ENCODE measurements at places on chromosomes 6 and 20.
A peak's percentile ranks its signal among the peaks of the same experiment; 100 is the strongest.

GRCh38 chr6:129621252-129621651, 88.7 kb downstream of the ARHGAP18 start:
- DNase-seq: no peak

DNA sequence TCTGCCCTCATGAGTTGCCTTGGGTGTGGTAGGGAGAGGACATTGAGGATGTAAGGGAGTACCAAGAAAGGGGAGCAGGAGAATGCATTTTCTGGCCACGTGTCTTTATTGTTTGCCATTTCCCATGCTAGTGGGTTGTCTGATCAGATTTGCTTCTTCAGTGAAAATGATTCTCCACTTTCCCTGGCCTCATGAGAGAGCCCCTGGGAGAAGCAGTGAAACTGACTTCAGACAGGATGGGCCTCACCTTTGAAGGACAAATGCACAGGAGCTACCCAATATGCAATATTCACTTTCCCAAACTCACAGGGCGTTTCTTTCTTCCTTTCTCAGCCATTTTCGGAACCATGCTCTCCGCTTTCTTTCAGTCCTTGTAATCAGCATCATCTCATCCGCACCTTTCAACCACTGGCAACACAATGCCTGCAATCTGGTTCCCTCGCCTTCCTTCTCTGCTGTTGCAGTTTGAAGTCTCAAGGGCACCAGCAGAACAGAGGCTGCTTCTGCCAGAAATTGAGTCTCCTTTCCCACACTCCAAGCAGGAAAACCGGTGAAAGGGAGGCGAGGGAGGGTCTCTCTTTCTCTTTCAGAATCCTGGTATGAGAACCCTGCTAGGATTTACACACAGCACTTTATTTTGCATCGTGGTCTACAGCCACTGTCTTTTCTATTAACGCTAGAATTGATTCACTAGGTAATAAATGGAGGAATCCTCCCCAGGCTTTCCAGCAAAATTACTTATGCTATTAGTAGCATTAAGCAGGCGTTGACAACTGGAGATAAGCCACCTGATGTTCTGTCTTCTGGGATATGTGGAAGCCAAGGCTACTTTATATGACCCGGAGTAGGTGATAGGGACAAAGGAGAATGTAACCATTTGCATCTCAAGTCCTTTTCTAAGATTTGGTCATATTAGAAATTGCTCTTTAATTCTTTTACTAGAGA, 62.0 kb upstream of the FAM184A start:
- DNase-seq: no peak

DNA sequence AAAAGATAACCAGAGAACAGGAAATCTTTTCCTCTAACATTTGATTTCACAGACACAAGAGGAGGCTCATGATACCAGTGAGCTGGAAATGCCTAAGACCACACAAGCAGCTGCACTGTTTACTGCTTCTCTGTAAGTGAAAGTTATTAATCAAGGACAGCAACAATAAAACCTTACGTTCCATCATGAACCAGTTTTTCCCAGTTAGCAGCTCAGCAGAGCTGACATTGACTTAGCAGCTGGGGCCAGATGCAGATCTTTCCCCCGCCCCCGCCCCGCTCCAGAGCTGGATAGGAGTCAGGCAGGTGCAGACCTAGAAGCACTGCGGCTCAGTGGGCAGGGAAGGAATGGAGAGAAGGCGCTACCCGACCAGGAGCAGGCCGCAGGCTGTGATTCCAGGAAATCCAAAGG, 275.2 kb downstream of the GMDS start:
- DNase-seq: no peak

GRCh38 chr20:59646487-59646886, 42.1 kb downstream of the PHACTR3 start:
- no peak for DNase-seq

DNA sequence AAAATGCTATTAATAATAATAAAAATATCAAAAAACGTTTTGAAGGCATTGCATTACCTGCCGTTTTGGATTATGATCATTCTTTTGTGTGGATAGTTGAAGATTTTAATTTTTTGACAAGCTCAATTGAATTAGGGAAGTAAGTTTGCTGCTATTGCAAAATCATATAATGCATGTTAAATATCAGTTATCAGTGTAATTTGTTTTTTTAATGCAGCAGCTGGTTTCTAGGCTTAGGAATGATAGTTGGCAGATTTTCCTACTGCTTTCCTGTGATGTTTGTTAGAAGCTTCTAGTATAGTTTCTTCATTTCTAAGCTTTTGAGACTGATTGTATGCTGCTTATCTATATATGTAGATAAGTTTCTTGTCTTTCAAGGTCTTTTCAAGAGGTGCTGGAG, 99.0 kb downstream of the JARID2 start:
- no peak for DNase-seq

DNA sequence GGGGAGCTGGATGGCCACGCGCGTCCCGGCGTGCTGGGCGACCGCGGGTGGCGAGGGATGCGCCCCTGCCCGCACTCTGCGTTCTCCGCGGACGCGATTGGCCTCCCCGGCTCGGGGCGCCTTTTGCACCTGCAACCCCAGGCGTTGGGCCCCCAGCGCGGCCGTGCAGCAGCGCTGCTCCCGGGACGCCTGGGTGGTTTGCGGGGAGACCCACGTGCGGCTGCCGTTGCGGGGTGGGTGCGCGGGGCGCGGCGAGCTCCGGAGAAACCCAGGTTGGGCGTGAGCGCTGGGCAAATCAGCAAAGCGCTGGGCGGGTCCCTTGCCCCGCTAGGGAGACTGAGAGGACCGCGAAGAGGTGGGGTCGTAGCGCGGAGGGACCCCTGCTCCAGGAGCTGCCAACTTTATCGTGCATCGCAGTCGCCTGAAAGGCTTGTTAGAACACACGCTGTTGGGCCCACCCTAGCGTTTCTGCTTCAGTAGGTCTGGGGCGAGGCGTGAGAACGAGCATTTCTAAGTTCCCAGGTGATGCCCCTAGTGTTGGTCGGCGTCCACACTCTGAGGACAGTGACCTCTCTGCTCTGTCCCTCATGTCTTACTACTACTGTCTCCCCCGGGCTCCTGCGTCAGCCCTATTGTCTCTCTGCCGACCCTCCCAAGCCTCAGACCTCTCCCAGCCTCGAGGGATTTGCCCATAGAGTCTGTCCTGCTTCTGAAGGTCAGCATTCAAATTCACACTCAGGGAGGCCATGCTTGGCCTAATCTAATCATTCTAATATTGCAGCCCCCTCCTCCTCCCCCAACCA, 538 bp upstream of the ZFP64 start:
- DNase-seq: peak; percentile 60

- DNase-seq: no peak
These were observed 3.1 kb downstream of the ZCCHC3 start for GRCh38 chr20:300345-300990.

- DNase-seq: no peak
These were observed 154.1 kb upstream of the RUNX2 start for GRCh38 chr6:45174045-45174444.

DNA sequence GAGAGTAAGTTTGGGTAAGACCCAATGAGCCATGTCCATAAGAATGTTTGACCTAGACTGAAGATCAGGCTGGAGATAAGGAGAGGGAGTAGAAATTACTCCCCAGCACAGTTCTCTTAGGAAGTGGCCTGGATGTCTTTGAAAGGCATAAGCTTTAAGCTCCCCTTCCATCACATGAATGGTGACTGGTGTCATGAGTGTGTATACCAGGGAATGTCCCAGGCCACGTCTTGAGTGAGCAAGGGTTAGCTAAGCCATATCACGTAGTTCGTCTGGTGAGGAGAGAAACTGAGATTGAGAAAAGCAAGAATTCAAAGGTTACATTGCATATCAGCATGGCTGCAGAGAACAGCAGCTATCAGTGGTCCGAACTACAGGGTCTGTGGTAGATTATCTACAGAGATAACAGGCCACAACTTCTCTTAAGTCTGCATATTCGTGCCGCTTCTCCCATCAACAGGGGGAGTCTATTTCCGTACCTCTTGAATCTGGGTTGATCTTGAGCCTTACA, 60.1 kb upstream of the BMP2 start:
- no peak for DNase-seq

- no peak for DNase-seq
These were observed 35.6 kb downstream of the RIOK1 start for GRCh38 chr6:7424967-7425807.

GRCh38 chr20:51732096-51732791, 35.9 kb downstream of the ATP9A start:
- no peak for DNase-seq

DNA sequence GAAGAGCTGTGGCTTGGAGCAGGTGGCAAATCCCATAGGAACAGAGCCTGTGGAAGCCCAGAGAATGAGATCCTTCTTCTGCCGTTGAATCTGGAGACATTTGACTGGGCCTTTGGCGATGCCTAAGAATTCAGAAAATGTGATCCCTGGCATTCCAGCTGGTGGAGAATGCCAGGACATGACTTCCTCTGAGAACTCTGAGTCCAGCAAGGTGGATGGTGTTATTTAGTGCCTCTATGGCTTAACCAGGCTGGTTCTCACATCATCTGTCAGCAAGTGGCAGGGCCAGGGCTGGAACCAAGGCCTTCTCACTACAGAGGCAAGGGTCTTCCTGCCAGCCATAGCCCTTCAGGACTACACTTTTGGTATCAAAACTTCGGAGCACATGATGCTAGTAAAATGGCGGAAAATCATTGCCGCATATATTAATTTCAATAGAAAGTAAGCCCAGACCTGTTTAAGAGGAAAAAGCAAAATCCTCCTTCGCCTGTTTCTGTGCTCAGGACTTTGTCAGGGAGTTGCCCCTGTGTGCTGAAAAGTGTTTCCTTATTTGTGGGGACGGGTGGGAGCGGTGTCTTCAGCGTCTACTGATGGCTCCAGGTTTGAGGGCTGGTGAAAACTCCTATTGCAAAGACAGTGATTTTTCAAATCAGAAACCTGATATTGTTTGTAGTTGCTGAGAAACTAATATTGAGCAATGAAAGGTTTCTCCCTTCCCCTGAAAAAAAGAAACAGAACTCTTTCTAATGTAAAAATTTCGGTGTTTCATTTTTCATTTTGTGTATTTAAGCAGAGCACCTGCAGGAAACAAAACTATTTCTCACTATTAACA, 23.9 kb downstream of the DUSP22 start:
- DNase-seq: no peak

DNA sequence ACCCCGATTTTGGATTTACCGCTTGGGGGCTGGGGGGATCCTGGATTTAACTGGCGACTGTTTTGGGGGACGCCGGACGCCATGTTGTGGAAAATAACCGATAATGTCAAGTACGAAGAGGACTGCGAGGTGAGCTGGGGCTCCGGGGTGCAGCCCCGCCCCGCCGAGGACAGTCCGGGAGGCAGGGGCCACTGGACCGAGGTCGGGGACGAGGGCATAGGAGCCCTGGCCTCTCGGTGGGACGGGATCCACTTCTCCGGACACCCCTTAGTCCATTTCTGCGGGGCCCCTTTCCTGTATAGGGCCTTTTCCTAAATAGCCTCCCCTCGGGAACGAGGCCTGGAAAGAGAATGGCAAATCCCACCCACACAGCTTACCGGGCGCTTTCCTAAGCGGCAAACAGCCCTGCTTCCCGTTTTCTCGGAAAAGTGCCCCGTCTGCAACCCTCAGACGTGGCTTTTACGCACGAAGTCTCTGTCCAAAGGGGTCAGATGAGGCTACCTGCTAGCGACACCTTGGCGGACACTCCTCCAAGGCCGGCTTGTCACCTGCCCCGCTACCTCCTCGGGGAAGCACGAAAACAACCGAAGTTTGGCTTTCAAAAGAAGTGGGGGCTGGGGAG, 469 bp downstream of the TFAP2C start:
- no peak for DNase-seq

- DNase-seq: no peak
These were observed 150.3 kb downstream of the TMEM242 start for GRCh38 chr6:157172830-157173536.

DNA sequence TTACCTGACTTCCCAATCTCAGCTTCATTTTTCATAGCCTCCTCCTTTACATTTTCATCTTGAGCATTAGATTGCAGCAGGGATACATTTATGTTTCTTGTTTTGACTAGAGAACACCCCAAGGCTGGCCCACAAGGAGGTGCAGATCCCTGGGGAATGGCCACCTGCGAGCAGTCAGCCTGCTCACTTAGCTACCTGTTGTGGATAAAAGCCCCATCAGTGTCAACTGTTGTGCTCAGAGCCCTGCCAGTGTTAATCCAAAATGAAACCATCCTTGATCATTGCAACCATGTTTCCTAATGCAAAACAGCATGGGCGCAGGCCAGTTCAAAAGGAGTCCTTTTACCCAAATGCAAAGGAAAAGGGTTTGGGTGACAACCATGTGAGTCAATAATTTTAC, 50.8 kb downstream of the CNR1 start:
- no peak for DNase-seq

GRCh38 chr20:5835871-5836270, 85.7 kb downstream of the SHLD1 start:
- no peak for DNase-seq

GRCh38 chr6:92124200-92124651, 1295.1 kb downstream of the EPHA7 start:
- no peak for DNase-seq

GRCh38 chr6:1135726-1136414, 176.0 kb upstream of the FOXQ1 start:
- no peak for DNase-seq

- no peak for DNase-seq
These were observed at the start of gene HLA-DMA for GRCh38 chr6:32952817-32953739. TSS of gene HLA-DMA (minus strand) at chr6:32953097. CDS start at chr6:32953036, 61 bp downstream.

- DNase-seq: no peak
These were observed 396.9 kb downstream of the ZFAND3 start for GRCh38 chr6:38216451-38216850.

GRCh38 chr20:3674995-3675900, 6.6 kb downstream of the ADAM33 start:
- no peak for DNase-seq

DNA sequence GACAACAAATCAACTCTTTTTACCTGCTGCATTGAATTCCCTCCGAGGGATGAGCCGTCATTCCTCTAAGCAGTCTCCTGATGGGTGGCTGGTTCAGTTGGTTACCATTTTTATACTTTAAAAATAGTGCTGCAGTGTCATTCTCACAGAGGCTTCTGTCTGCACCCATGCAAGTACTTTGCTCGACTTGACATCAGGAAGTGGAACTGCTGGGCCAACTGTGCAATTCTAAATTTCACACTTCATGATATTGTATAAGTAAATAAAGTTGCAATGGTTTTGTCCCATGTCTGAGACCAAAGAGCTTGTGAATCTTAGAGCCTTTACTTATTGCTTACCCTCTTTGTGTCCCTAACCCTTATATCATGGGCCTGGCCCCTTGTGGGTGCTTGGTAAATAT, 2.5 kb downstream of the BTN3A1 start:
- DNase-seq: no peak

GRCh38 chr6:43055966-43056365, 2.3 kb upstream of the CUL7 start:
- no peak for DNase-seq

DNA sequence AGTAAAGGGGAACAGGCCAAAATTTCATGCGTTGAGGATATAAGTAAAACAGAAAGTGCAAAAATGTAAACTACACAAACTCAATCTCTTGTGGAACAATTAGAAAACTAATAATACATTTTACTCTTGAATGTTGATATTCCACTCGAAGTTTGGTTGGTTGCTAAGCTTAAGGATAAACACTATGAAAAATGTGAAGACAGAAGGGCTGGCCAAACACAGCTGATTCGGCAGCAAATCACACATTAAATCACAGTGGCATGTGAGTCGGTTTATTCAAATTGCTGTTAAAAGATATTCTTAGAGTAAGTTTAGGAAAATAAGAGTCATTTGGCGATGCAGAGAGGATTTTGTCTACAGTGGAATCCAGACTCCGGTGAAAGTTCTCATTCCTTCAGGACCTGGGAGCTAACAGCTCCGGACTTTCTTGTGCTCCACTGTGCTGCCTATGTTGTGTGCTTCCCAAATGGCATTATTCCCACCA, 1.4 kb upstream of the EPM2A start:
- DNase-seq: no peak

GRCh38 chr6:465531-466348, 74.2 kb downstream of the IRF4 start:
- DNase-seq: no peak

- DNase-seq: no peak
These were observed 17.0 kb upstream of the SNX3 start for GRCh38 chr6:108277831-108278230.

Data from activated gamma-delta T cell (primary cell).